Transverse colon (tissue), 4 donors: ENCODE measurements at places on chromosomes 16 and 17.

DNA sequence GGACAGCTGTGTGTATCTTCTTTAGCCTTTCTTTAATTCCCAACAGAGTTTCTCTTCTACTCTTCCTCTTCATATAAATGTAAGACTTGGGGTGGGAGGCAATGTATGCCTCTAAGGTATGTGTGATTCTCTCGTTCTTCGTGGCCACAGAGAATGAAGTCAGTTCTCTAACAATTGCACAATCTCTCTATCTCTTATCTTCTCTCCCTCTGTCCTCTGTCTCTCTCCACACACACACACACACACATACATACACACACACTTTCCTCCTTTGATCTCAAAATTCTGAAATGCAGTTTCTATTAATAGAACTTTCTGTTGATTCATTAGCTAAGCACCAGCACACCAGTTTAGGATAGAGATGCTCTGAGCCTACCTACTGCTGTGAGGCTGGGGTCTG lies 615.7 kb upstream of the SALL1 start:
- DNase-seq: no peak

DNA sequence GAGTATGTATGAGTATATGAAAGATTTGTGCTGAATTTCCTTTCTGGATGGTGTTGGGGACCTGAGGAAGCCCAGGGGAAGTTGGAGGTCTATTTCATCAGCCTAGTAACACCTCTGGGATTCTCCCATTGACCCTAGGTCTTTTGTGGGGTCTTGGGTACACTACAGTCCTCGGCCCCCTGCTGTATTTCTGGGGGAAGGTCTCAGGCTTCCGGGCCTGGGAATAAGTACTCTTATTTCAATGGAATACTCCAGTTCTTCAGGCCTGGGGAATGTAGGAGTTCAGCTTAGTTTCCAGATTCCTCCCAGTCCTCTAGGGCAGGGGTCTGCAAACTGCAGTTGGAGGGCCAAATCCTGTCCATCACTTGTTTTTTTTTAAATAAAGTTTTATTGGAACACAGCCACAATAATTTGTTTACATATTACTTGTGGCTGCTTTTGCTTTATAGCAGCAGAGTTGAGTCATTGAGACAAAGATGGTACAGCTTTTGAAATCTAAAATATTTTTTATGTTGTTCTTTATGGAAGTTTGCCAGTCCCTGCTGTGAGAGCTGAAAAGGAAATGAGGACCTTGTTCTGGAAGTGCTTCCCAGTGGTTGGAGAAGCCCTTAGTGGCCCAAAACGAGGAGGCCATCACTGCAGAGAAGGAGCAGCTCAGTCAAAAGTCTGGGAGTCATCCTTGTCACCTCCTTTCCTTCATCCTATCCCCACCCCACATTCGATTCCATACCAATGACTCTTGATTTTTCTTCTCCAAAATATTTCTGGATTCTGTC lies 142.5 kb upstream of the HS3ST2 start:
- no peak for DNase-seq

- no peak for DNase-seq
These were observed 3.4 kb upstream of the SYNGR2 start for GRCh38 chr17:78164748-78165607.

DNA sequence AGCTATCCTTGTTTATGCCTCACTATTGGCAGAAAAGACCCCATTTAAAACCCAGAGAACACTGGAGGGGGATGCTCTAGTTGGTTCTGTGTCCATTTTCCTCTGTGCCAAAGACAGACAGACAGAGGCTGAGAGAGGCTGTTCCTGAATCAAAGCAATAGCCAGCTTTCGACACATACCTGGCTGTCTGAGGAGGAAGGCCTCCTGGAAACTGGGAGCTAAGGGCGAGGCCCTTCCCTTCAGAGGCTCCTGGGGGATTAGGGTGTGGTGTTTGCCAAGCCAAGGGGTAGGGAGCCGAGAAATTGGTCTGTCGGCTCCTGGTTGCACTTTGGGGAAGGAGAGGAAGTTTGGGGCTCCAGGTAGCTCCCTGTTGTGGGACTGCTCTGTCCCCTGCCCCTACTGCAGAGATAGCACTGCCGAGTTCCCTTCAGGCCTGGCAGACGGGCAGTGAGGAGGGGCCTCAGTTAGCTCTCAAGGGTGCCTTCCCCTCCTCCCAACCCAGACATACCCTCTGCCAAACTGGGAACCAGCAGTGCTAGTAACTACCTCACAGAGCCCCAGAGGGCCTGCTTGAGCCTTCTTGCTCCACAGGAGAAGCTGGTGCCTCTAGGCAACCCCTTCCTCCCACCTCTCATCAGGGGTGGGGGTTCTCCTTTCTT lies 56.1 kb downstream of the IGF2BP1 start:
- peak; percentile 19 for DNase-seq

- DNase-seq: no peak
These were observed 5.0 kb downstream of the SKA2 start for GRCh38 chr17:59149841-59150511.

- no peak for DNase-seq
These were observed 1247.5 kb upstream of the CDH8 start for GRCh38 chr16:63283721-63284120.

DNA sequence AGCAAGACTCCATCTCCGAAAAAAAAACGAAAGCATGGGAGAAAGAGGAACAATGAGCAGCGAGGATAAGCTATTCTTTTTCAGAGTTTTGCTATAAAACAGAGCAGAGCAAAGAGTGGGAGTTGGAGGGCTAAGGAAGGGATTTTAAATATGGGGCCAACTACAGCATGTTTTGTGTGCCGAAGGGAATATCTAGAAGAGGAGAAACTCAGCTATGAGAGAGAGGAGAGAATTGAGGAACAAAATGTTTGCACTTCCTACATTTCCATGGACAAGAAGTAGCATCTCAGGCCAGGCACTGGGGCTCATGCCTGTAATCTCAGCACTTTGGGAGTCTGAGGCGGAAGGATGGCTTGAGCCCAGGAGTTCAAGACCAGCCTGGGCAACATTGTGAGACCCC lies 13.1 kb upstream of the GRB2 start:
- DNase-seq: no peak

DNA sequence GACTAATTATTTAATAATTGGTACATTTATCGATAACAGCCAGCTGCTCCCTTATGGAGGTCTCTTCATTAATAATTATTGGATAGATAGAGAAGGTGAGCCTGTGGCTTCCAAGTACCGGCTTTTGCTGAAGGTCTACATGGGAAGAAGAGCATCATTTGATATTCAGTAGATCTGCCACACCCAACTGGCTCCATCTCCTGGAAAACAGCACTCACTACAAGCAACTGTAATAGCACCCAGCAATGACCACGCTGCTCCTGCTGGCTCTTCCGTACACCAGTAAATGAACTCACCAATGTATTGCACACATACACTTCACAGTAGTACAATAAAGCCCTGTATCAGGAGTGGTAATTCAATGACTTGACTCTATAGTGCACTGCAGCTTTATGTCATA lies 19.5 kb downstream of the MARVELD3 start:
- DNase-seq: peak; percentile 28

- no peak for DNase-seq
These were observed 12.8 kb upstream of the CCL8 start for GRCh38 chr17:34306466-34306865.

DNA sequence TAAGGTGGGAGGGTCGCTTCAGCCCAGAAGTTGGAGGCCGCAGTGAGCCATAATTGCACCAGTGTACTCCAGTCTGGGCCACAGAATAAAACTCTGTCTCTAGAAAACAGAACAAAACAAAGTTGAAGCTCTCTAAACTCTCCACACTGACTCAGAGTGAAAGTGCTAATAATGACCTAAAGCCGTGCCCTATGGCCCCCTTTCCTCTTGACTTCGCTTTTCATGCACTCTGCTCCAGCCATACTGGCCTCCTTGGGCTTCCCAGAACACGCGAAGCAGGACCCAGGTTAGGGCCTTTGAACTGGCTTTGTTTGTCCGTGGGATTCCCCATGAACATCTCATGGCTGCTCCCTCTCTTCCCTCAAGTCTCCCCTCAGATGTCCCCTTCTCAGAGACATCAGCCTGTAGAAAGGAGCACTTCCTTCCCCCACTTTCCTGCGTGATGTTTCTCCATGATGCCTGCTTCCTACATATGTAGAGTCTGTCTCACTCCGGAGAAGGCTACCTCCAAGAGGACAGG lies 18.6 kb upstream of the SPN start:
- no peak for DNase-seq

DNA sequence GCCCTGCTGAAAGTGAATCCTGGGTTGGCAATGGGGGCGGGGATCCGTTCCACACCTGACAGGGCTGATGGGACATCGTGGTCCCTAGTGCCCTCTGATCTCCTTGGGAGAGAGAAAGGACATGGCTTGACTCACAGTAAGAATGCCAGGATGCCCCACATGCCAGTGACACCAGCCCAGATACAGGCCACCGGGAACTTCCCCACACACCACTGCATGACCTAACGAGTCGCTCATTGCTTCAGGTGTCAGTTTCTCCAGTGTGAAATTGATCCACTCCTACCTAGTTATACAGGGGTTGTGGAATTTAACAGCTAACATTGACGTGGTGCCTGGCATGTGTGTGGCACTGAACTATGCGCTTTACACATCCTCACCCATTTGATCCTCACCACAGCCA lies 7.5 kb downstream of the CD300LG start:
- DNase-seq: no peak

GRCh38 chr17:5619088-5619740 lies 34.9 kb upstream of the NLRP1 start:
- no peak for DNase-seq

- DNase-seq: peak; percentile 82
These were observed 7.9 kb upstream of the LLGL1 start for GRCh38 chr17:18217412-18218015.

GRCh38 chr17:63150490-63150889 lies 184.5 kb downstream of the TANC2 start:
- DNase-seq: no peak

- DNase-seq: peak; percentile 83
These were observed 468.1 kb downstream of the SOX9 start for GRCh38 chr17:72588961-72589360.

DNA sequence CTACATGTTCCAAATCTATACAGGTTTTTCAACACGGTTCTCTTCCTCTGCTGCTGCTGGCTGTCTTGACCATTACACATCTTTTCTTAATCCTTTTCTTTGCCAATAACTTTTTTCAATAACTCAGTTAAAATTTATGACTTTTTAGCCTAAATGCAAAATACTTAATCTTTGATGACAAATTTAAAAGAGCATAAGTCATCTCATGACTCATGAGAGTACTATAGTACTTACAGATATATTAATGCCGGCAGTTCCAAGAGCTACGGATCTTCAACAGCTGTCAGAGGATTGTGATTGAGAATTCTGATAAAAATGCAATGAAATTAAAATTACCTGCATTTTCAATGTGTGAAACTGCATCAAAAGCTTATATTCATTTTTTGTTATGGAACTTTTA lies 105.5 kb downstream of the KPNA2 start:
- no peak for DNase-seq

- no peak for DNase-seq
These were observed 41.5 kb upstream of the RPH3AL start for GRCh38 chr17:393806-394717.

DNA sequence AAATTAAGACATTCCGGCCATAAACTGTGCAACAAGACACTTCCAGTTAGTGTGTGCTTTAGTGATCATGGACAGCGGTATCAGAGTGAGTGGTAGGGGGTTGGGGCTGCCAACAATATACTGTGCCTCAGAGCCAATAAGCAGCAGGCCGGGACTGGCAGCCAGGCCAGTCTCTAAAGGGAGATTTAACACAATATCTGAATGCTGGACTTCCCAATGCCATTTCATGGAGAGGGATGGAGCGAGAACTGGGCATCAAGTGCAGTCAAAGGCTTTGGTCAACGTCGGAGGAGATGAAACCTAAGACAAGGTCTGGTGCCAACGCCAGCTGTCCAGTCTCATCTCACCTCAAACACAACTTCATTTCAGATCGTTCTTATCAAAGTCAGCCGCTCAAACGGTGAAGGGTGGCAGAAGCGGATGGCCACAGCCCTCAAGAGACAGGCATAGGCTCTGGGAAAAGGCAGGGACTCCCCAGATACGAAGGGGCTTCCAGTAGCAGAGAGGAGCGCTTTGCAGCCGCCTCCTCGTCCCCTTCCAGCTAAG lies 935 bp downstream of the USP32 start:
- peak; percentile 38 for DNase-seq

DNA sequence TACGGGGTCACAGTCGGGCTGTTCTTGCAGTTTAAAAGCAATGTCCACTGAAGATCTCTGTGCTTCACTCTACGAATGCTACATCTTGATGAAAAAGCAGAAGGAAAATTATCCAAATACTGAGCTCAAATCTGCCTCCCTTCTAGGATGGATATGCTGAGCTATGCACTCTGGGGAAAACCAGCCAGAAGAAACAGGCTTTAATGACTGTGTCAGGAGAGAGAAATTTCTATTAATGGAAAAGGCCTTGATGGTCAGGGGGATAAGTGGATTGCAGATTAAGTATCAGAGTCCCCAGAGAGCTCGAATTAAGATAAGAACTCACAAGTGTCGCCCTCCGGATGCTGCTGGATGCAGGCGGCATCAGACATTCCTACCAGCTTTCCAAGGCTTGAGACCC lies 39.6 kb upstream of the RCVRN start:
- no peak for DNase-seq

- DNase-seq: no peak
These were observed 11.4 kb downstream of the MYL4 start for GRCh38 chr17:47220531-47220999.

GRCh38 chr16:49528060-49528865 lies 154.7 kb downstream of the C16orf78 start:
- DNase-seq: no peak

DNA sequence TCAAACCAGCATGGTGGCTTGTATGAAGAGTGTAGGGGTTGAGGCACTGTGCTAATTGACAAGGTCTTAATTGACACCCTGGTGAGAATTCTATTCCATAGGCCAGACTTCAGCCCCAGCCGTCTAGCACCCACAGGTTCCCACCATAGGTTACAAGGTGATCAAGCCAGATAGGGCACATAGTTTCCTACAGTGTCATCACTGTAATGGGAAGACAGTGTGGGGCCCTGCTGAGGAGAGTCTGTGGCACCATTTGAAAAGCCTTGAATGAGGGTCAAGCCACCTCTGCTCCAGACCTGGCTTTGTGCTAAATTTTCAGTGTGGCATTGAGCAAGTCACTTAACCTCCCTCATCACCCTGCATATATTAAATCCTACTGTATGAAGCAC lies 36.2 kb downstream of the YPEL2 start:
- no peak for DNase-seq
